ENCODE measurements at places on chromosomes 7 and 10.

DNA sequence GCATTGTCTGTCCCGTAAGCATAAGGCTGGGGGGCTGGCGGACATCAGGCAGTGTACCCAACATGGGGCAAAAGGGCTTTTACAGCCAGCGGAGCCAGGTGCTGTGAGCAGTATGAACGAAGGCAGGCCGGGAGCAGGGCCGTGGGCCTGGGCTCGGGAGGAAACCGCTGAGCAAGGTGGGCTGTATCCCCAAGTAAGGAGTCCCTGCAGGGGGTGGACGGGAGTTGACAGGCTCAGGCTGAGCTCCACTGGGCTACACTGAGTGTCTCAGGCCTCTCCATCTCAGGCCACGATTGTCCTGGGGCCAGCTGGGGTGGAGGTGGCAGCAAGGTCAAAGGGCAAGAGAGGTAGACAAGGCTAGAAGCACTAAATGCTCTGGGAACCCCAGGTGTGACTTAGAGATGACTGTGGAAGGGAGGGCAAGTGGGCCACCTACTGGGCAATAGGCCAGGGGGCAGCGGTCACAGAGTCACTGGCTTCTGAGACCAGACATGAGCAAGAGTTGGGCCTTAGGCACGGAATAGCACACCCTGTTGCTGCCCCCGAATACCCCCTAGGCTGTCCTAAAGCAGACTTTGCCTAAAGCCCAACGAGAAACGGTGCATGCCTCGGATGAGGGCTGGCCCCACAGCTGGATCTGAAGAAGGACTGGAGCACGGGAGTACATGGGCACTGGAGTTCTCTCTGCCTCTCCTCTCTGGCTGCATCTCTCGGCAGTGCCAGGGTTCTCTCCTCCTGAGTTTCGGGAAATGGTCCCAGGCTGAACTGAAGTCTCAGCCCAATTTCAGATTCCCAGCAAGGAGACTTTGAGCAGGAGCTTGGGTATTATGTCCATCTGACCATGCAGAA, 10.8 kb upstream of the RAMP3 start:
- no peak for DNase-seq

DNA sequence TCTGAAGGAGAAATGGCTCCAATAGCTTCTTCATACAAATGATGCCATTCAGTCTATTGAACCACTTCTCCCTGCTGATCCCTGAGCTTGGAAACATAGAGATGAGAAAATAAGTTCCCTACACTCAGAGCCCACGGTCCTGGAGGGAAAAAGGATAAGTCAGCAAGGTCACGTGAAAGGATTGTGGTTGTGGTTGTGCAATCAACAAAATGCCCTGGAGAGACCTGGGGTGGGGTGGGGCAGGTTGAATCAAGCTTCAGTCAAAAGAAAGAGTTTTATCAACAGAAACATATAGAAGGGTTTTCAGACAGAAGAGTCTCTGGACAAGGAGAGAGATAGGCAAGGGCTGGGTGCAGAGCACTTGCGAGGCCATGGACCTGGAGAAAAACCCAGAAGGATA, 30.1 kb downstream of the C10orf90 start:
- DNase-seq, result no peak

DNA sequence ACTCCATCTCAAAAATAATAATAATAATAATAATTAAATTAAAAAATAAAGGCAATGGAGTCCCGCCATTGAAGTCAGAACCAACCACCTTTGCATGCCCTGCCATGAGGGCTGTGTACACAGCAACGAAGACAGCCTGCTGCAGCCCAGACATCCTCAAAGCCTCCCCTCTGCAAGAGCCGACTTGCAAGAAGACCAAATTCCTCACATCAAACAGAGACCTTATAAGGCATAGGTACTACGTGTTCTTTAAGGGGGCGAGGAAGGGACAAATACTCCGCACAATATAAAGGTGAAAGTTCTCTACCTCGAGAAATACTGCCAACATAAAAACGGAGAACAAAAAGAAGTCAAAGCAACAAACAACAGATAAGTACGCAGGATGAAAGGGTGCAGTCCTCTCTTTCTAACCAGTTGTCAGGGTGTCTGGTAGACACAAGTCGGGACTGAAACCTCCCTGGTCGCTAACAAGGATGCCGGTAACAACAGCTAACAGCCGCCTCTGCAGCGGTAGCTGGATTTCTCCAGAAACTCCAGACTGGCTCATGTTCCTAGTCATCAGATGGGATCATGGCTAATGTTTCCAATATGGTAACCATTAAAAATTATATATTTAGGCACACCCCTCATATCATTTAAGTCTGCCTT, 23.6 kb downstream of the FGFR2 start:
- DNase-seq, result peak; percentile 75

DNA sequence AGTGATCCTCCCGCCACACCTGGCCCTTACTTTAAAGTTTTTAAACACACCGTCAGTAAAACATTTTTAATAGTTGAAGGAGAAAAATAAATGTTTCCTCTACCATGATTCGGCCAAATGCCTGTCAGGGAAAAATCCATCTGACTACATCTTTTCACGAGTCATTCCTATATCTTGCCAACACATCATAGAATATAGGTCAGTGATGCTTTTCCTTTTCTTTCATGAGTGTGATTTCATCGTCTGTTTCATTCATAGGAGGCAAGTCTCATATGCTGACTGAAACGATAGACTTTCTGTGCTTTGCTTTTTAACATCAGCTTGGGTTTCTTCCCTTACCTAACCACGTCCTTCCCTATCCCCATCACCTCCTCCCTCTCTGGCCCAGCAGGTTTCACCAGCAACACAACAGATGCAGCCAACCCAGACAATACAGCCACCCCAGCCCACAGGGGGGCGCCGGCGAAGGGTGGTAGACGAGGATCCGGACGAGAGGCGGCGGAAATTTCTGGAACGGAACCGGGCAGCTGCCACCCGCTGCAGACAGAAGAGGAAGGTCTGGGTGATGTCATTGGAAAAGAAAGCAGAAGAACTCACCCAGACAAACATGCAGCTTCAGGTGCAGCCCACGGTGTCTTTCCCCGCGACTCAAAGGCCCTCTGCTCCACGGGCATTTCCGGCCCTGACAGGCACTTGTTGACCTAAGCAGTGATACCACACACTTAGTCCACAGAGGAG, 149.2 kb downstream of the TRIL start:
- DNase-seq, result no peak

- DNase-seq, result no peak
These were observed 23.8 kb downstream of the PEX1 start for GRCh38 chr7:92504563-92504962.

- peak; percentile 85 for DNase-seq
These were observed 10.8 kb upstream of the JCAD start for GRCh38 chr10:30070001-30070685.

GRCh38 chr10:83343676-83344075, 795.6 kb upstream of the GHITM start:
- DNase-seq, result no peak
